Activated CD8-positive, alpha-beta memory T cell treated with anti-CD3 and anti-CD28 coated beads for 1 hour (primary cell): ENCODE measurements at places on chromosomes 5 and 9.

GRCh38 chr9:128998462-128998861 is 29.7 kb downstream of the SH3GLB2 start:
- DNase-seq, result no peak

DNA sequence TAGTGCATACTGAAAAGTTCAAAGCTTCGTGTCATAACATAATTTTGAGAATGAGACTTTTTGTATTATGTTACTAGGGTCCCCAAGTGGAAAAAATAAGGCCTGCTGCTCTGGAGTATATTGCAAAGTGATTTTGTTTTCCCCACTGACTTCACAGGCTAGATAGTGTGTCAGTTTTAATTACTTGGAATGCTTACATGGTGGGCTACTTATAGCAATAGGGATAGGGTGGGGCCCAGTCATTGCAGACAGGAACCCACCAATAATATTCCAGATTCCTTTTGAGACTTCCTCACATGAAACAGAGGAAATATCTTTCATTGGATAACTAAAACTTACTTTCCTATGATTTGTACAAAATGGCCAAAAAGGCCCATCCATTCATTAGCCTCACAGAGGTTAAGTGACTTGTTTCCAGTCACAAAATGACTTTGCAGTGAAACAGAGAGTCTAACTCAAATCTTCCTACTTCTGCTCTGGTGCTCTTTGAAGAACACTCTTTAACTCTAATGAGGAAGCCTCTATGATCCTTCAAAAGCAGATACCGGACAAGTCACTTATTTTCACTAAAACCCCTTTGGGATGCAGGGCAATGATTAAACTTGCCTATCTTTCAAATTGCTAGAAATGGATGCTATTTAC is 16.2 kb upstream of the MEF2C start:
- no peak for DNase-seq

DNA sequence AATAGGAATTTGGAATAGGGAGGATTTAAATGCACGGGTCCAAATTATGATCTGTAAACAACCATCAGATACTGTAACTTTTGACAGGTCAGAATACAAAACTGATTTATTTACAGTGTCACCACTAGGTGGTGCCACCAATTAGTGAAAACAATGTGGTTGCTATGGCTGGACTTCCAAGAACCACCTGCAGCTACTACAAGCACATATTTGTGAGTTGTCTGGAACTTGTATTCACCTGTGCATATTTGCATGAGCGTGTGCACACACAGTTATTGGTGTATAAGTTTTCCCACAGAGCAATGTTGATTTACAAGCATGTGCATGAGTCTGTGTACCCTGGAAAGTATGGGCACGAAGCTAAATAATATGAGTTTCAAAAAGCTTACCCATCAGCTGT is 3.0 kb upstream of the HRCT1 start:
- DNase-seq, result no peak

DNA sequence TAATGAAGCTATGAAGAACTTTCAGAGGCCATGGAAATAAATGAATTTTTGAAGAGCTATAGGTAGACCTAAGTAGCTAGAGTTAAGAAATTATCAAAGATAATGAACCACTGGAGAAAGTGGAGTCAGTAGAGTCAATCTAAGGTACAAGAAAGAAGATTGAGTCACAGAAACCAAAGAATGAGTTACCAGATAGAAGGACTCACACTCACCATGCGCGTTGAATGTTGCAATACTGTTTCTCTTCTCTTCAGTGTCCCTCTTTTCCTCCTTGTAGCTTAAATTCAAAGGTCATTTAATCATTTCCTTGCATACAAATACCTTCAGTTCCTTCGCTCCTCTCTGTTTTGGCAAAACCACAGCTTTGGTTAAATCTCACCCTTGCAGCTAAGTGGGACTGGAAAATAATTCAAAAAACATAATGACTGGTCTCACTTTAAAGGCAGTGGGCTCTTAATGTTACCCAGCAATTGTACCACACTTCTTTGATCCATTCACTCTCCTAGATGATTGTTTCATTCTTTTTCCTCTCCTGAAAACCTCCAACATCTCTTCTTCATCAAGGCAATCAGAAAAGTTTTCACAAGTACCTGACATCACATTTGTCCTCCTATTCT is 58.3 kb downstream of the NIPBL start:
- no peak for DNase-seq

- DNase-seq, result peak; percentile 17
These were observed 19.3 kb upstream of the SMIM32 start for GRCh38 chr5:136212252-136212721.

GRCh38 chr5:163825661-163826060 is 320.2 kb downstream of the MAT2B start:
- no peak for DNase-seq

GRCh38 chr9:133589454-133590227 is 19.5 kb downstream of the FAM163B start:
- no peak for DNase-seq

DNA sequence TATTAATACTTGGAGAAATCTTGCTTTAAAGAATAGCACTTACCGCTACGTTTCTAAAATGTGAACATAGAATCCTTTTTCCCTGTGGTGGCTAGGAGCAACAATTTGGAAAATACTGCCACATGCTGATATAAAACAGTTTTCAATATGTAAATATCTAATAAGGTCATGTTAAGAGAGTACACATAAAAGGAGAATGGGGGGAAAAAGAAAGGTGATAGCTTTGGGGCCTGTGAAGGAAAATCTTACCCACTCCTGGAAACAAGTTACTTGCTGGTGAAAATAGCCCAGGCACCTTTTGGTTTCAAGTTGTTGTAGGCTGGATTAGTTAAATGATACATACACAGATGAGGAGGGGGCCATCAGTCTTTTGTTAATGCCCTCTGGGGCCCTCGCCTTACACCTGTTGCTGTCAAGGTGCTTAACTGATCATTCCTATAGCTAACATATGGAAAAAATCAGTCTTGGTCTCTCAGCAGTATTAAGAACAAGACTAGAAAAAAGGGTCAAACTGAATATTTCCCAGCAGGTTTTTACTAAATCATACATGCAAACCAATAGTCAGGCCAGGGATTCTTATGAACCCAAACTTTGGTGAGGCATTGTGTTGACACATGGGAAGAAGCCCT is 24.1 kb downstream of the FYB1 start:
- DNase-seq, result no peak
